NCI-H524 (cell line): ENCODE measurements at places on chromosomes 5 and 9.
A peak's percentile ranks its signal among the peaks of the same experiment; 100 is the strongest.

GRCh38 chr5:27701931-27702903 is 663.8 kb upstream of the CDH9 start:
- DNase-seq, result peak; percentile 84

DNA sequence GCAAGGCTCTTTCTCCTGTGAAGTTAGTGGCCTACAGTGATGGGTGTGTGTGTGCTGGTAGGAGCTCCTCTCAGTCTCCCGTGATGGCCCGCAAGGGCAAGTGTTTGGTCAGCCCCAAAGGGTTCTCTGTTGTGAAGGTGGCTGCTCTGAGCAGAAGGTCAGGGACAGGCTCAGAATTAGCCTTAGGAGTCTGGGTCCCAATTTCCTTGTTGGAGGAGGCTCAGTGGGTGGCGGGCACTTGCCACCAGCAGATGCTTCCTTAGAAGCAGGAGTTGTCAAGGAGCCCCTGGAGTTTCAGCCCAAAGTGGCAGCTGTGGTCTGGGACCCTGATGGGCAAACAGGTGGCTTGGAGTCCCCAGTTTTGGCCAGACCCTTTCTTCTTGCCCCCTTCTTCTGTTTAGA is 154.4 kb downstream of the MACROH2A1 start:
- no peak for DNase-seq

GRCh38 chr5:124839371-124839998 is 93.0 kb upstream of the ZNF608 start:
- no peak for DNase-seq

DNA sequence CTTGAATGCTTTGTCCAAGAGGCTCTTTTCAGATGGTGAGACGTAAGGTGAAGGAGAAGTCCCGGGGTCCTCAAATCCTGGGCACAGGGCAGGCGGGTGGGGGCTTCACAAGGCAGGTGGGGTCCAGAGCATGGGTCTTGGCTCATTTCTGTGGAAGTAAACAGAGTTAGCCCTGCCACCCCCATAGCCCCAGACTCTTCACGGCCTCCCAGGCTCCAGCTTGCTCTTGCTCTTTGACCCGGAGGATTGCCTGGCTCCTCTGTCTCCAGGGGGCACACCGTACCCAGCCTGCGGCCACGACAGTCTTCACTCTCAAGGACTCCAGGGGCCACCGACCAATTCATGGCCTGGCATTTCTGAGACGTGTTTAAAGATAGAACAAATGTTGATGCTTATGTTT is 28.8 kb upstream of the POMT1 start:
- DNase-seq, result no peak

DNA sequence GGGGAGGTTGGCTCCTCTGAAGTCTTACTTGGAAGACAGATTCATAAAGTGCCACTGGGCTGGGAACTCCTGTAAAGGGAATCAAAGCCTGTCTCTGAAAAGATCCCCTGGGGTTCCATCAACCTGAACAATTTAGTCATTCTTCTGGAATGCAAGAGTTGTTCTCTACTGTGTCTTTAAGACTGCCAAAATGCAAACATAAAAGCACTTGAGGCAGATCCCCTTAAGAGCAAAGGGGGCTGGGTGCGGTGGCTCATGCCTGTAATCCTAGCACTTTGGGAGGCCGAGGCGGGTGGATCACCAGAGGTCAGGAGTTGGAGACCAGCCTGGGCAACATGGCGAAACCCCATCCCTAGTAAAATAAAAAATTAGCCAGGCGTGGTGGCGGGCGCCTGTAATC is 16.7 kb downstream of the CDKN2AIPNL start:
- DNase-seq, result no peak

- DNase-seq, result no peak
Observed at GRCh38 chr5:50768634-50769033, 102.2 kb downstream of the PARP8 start.

- no peak for DNase-seq
Observed at GRCh38 chr9:3730511-3730922, 204.7 kb upstream of the RFX3 start.

- DNase-seq, result no peak
Observed at GRCh38 chr9:22840641-22841040, 394.0 kb downstream of the DMRTA1 start.

GRCh38 chr5:82164977-82165713 is 113.0 kb downstream of the RPS23 start:
- DNase-seq, result peak; percentile 93

DNA sequence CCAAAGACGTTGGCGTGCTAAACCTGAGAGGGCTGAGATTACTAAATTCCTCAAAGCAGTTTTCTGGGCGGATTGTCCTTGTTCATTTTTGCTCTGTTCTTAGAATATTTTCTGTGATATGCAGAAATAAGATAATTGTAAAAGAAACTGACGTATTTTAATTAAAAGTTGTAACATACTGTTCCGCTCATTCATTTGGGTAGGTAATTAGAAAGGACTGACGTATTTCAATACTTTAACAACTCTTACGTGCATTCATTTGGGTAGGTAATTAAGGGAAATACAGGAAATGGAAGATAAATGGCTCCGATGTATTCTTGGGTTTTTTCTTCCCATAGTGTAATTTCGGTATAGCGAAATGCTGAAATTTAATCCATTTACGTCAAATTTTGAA is 1.1 kb downstream of the OSTF1 start:
- no peak for DNase-seq

DNA sequence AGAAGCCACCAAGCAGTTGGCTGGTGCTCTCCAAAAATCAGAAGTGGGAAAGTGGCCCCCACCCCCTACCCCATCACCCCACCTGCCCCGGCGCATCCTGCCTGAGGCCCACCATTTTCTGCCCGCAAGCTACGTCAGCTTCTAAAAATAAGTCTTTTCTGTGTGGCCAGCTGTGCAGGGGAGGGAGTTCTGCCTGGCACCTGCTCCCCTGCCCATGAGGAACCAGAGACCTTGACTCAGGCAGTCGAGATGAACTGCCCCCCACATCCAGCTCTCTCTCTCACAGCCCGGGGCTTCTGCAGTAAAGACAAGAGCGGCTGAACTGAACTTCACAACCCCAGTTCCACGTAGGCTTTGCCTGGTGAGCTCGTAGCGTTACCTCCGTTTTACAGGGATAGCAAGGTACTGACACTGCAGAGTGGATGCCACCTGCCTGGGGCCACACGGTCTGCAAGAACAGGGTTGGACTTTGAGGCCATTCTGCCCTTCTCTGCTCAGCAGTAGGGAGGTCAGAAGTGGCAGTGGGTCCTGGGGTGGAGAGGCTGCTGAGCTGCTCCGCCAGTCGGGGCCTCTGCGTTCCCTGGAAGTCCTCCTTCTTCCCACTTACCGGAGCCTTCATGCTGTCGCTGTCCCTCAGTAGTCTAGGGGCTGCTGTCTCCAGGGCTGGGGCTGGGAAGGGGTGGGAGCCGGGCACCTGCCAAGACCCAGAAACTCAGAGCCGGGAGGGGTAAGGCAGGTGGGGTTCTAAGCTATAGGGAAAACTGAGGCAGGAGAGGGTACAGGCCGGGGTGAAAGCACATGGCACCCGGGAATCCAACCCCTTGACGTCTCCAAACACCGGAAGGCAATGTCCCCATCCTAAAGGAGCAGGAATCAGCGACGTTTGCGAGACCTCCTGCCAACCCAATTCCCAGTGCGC is 781 bp downstream of the ST6GALNAC4 start:
- DNase-seq, result no peak

DNA sequence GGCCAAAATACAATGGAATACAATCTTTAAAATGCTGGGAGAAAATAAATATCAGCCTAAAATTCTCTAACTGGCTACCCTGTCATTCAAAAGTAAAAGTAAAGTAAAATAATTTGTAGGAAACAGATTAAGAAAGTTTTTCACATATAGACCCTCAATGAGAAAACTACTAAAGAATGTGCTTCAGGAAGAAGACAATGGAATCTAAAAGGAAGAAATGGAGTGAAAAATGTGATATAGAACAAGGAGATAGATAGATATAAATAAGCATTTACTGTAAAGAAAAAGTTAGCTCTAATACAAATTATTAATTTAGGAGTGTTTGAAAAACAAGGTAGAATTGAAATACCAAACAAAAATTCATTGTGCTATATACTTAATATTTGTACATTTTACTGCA is 368.6 kb upstream of the MPDZ start:
- no peak for DNase-seq

DNA sequence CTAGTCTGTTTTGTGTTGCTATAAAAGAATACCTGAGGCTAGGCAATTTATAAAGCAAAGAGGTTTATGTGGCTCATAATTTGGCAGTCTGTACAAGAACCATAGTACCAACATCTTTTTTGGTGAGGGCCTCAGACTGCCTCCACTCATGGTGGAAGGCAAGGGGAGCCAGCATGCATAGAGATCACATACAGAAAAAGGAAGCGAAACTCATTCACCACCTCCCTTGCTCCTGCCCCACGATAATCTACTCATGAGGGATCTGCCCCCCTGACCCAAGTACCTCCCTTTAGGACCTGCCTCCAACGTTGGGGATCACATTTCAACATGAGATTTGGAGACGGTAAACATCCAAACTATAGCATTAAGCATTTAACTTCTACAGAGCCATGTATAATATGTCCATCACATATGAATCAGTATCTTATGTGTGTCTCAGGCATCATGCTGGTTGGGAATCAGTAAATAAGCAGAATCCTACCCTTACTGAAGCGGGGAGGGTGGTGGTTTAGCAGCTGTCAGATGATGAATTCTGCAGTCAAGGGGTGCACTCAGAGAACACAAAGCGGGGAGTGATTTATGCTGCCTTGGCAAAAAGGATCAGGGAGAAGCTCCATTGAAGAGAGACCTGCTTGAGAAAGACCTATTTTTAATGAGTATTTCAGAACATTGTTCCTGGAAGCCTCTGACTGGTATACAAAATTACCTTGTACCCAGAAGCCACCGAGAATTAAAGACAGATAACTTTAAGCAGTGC is 34.8 kb downstream of the HMGXB3 start:
- no peak for DNase-seq

DNA sequence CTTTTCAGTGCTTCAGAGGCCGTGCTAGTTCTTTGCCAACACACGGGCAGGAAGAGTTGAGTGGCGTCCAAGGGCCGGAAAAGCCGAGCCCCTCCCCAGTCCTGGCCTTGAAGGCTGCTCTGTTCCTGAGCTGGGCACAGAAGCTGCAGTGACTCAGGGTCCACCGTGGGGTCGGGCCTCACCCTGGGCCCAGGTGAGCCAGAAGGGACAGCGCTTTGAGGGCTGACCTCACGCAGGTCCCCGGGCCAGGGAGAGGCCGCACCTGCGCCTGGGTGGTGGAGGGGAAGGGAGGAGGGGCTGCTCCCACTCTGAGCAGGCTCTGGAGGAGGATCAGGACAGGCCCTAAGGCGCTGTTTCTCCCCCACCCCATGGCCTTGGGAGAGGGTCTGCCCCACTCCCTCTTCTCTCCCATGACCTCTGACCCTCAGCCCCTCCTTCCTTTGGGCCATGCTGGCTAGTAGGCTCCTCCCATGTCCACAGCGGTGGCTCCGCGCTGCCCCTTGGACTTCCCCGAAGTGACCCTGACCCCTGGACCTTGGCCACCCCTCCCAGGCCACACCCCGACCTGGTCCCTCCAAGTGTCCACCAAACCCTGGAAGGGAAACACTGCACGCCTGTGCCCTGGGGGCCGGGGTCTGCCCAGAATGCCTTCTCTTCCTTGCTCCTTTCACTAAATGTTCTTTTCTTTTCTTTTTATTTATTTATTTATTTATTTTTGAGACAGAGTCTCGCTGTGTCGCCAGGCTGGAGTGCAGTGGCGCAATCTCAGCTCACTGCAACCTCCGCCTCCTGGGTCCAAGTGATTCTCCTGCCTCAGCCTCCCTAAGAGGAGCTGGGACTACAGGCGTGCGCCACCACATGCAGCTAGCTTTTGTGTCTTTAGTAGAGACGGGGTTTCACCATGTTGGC is 19.7 kb upstream of the SLC6A19 start:
- DNase-seq, result no peak

DNA sequence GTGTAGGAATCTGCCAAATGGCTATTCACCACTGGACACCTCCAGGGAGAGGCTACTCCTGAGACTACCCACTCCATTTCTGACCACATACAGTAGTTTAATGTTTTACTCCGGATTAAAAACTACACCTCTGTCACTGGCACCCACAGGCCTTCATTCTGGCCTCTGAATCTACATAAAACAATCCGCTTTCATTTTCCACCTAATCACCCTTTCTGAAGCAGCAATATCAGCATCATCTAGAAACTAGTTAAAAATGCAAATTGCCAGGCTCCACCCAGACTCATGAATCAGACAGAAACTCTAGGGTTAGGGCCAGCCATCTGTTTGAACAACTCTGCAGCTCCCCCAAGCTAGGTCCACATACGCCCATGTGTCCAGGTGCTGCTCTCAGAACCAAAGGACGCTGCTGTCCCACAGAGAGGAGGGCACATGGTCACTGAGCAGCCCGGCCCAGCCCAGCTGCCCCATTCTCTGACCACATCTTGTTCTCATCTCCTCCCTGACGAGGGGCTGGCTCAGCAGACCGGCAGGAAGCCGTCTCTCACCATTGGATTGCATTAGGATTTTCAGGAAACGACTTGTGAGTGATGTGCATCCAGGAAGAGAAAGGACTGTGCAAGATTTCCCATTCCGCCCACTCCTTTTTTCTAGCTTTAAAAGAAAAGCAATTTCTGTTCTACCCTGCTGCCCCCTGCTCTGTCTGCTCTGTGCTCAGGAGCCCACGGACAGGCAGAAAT is 34.7 kb downstream of the ADAM19 start:
- no peak for DNase-seq

- DNase-seq, result no peak
Observed at GRCh38 chr9:6781476-6781875, 23.7 kb downstream of the KDM4C start.

DNA sequence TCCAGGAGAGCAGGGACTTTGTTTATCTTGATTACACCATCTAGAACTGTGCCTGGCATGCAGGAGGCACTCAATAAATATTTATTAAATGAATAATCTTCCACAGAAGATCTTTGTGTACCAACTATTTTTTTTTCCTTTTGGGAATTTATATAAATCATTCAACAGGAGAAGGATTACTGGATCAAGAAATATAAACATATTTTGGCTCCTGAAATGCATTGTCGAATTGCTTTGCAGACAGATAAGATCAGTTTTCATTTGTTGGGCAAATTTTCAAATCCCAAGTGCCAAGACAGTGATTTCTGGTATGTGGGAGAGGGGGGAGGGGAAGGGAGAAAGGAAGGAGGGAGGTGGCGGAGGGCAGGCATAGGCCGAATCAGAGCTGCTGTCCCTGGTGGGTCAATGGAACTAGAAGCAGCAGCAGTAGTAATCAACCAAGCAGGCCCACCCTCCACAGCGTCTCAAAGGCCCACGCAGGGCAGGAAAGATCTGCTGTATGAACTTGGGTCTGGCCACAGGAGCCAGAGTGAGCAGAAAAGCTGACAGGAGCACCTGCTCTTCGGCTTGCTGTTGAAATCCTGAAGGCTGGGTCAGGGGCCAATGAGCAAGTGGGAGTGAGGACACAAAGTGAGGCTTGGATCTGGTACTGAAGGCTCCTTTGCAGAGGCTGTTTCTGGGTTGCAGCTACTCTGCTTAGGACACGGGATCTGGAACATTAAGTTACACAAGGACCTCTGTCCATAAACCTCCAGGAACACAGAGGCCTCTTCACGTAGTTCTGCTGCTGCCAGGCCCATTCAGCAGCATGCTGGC is 15.8 kb upstream of the TRAF1 start:
- no peak for DNase-seq
